Endothelial cell of coronary artery (primary cell): ENCODE measurements at places on chromosomes 2 and 18. TPM values are rescaled to one million over a fixed set of nuclear protein-coding genes. Genes with fewer than 3 reads are reported as not detected.

VAMP8 gene
- 16.8 and 20.4 TPM in 2 replicates for total RNA-seq

ATG9A gene
- total RNA-seq, result 31.8 and 48.4 TPM in 2 replicates

PLEK gene
- total RNA-seq, result under 0.01 and 0.09 TPM in 2 replicates

ZSWIM2 gene
- total RNA-seq, result not detected in 2 replicates

MOCOS gene
- total RNA-seq, result 0.63 and 1.6 TPM in 2 replicates

GPAT2 gene
- total RNA-seq, result 3.8 and 11.9 TPM in 2 replicates

TNFAIP6 gene
- total RNA-seq, result 0.18 and 1.8 TPM in 2 replicates

IL1B gene
- total RNA-seq, result 8.2 TPM in 1 of 2 replicates, not detected in the other

TCF23 gene
- not detected in 2 replicates for total RNA-seq

HOXD12 gene
- total RNA-seq, result not detected in 2 replicates

FKBP1B gene
- 11.7 and 14.8 TPM in 2 replicates for total RNA-seq

ANKRD62 gene
- not detected in 2 replicates for total RNA-seq

CFAP221 gene
- total RNA-seq, result 0.19 TPM in 1 of 2 replicates, not detected in the other

MAPK4 gene
- under 0.01 TPM in 1 of 2 replicates, not detected in the other for total RNA-seq

DYSF gene
- total RNA-seq, result 87.3 and 142 TPM in 2 replicates

UPP2 gene
- not detected in 2 replicates for total RNA-seq

STARD6 gene
- total RNA-seq, result not detected in 2 replicates

AKAIN1 gene
- total RNA-seq, result not detected in 2 replicates

SCYGR1 gene
- not detected in 2 replicates for total RNA-seq

DAW1 gene
- total RNA-seq, result 6.6 and 15.2 TPM in 2 replicates

TMBIM1 gene
- 118 and 151 TPM in 2 replicates for total RNA-seq
